ENCODE measurements at places on chromosomes 2 and 18.

GRCh38 chr18:52313213-52313612 is 26.8 kb upstream of the DCC start:
- DNase-seq: no peak

- DNase-seq: no peak
These were observed 44.9 kb downstream of the RBBP8 start for GRCh38 chr18:22977847-22978701.

DNA sequence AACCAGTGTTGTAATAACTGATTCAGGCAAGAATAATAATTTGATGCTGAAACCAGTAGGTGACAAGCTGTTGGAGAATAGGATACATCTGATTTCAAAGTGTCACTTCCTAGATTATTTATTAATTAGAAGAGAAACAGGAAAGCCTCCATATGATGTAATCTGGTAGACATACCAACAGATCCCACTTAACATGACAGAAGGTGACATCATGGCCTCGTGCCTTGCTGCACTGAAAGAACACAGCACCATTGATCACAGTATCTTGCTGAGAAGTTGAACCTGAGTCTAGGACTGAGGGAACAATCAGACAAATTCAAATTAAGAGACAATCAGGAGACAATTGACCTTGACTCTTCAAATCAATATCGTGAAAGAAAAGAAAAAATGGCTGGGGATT is 131.6 kb upstream of the DLGAP1 start:
- DNase-seq: no peak

GRCh38 chr2:893311-893710 is 57.3 kb upstream of the SNTG2 start:
- no peak for DNase-seq

DNA sequence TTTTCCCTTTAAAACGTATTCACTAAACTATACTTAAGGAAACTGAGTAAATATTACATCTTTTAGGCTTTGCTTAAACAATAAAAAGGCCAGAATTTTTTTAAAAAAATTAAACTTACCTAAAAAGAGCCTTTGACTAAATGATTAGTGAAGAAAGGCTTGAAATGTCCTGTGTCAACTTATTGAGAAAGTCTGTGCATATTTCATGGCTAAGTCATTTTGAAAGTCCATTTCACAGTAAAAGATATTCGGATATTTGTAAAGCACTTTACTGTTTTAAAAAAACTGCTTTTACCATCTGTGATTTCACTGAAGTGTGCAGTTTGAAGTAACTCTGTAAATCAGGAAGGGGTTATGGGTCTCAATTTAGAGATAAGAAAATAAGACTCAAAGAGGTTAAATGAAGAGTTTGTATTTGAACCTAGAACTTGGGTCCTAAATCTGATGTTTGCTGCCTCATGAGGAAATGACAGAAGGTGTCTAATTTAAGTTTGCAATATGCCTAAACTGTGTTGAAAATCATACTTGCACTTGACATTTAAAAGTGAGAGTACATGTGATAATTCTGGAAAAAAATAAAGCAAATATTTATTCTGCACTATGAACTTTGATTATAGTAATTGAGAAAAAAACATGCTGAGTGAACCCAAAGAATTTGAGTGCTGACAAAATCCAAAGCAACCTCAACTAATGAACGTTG is 50.5 kb downstream of the RAB27B start:
- no peak for DNase-seq

DNA sequence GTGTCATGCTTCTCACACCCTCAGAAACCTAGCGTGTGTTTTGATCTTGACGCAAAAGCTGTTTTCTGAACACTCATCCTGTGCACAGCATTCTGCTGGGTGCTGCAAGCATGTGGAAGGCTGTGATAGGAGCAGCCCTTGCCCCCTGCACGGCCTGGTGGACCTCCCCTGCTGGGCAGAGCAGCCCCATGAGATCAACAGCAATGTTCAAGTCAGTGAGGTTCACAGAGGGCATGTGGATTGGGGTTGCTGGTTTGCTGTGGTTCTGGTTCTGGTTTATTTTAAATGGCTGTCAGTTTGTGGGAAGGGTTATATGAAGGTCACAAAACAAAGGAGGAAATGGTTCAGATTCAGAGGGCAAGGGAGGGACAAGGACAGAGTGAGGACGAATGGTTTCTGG is 71.3 kb downstream of the SOWAHC start:
- no peak for DNase-seq

GRCh38 chr18:63301434-63301833 is 18.1 kb downstream of the BCL2 start:
- DNase-seq: no peak

- DNase-seq: no peak
These were observed 109.5 kb downstream of the RNF144A start for GRCh38 chr2:7026742-7027141.

DNA sequence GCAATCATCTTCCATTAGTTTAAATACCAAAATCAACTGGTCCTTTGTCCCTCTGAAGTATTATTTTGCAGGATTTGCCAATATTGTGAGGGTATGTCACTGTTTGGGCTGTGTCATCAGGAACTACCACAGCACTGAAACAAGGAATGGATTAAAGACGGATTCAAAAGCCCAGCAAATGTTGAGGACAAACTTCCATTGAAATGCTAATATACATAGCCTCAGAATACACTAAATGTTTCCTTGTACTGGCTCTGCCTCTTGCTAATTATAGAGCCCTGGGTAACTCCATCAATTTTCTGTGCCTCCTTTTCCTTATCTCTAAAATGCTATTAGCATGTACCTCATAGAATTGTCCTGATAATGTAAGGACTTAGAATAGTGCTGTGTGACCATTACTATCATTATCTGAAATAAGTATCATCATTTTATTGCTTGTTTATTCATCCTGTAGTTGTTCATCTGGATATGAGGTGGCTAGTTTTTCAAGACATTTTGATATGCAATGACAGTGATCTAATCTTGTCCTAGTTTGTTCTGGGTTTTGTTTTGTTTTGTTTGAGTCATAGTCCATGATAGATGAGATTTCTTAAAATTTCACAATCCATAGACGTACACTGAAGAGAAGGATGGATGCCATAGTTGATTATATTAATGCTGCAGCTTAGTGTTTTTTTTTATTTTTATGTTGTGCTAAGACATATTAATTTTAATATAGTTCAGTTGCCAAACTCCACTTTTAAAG is 333.4 kb upstream of the KCNH7 start:
- DNase-seq: no peak

- no peak for DNase-seq
These were observed 39.3 kb downstream of the RTN4 start for GRCh38 chr2:55010915-55011314.

DNA sequence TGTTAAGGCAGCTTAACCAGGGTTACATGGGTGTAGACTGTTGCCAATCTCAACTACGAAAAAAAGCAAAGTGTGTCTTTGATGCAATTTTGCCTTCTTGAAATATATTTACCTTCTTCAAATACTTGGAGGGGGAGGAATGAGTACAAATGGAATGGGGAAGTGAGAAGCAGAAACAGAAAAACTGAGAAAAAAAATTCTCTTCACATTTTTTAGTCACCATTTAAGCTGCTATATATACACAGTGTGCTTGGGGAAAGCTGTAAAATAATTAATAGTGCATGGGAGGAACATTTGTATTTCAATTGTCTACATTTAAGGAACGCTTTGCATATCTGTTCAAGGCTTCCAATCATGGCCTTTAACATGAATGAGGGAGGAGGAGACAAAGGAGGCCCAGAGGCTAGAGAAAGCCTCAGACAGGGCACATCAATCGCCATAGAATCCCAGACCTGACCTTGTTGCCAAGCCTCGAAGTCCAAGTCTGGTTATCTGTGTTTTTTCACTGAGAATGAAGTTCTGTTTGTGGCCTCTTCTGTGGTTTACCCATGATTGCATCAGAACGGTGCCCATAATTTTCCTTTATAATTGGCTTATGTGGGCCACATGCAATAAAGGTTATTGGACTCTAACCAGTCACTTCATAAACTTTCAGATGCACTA is 158.6 kb downstream of the PIK3C3 start:
- DNase-seq: no peak

DNA sequence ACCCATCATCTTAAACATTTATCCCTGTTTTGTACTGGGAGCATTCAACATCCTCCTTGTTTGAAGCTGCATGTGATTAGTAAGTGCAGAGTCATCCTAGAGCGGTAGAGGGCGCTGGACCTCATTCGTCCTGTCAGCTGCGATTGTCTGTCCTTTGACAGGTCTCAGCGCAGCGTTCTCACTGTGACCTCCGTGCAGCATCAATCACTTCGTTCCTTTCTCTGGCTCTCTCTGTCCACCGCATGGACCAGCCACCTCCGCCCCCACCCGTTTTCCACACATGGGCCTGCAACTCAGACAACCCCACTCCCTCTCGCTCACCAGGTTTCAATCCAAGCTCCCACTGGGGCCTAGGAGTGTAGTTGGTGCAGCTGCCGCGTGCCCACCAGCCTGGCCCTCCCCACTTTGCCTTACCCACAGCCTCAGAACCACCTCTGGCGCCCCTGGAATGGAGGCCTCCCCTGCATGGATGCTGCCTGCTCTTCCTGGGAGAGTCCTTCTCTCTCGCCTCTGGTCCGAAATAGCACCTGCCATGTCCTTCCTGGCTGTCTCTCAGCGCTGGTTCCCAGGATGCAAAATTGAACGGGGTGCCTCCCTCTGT is 90.5 kb downstream of the NDUFA10 start:
- DNase-seq: peak; percentile 73

- DNase-seq: no peak
These were observed 106.8 kb upstream of the ZFP36L2 start for GRCh38 chr2:43333101-43333655.

GRCh38 chr2:167271932-167272331 is 383.7 kb downstream of the XIRP2 start:
- DNase-seq: no peak

GRCh38 chr2:205556357-205556756 is 125.9 kb upstream of the NRP2 start:
- no peak for DNase-seq

DNA sequence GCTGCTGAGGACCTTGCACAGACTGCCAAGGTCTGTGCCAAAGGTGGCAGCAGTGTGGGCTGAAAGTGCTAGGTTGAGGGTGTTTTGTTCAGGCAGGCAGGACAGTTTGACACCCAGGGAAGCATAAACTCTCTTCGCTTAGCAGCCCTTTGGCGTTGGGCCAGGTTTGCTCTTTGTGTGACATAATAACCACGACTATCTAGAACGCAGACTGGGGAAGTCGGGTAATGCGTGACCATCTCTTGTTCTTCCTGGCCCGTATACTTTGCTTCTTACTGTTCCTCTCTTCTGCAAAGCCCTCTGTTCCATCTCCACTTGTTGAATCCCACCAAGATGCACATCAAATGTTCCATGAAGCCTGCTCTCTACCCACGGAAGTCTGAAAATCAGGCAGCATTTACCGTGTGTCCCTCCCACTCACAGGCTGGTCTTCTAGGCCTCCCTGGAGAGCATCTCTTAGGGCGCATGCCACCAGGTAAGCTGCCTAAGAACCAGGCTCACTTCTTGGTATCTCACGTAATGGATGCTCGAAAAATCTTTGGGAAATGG is 96.7 kb upstream of the LMAN1 start:
- no peak for DNase-seq

DNA sequence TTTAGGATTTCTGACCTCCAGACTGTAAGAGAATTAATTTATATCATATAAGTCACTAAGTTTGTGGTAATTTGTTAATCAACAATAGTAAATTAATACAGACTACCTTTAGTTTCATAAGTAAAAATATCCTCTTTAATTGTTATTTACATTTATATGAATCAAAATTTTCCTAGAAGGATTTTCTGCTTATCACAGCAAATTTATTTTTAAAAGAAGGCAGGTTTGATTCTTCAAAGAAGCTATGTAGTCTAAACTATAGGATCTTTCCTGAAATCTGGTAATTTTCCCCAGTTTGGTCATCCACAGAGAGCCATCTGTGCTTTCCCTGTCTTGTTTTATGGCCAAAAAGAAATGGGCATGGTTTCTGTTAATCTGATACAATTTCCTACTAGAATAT is 13.1 kb upstream of the VRK2 start:
- DNase-seq: no peak

GRCh38 chr2:10095175-10095574 is 15.0 kb upstream of the CYS1 start:
- no peak for DNase-seq

DNA sequence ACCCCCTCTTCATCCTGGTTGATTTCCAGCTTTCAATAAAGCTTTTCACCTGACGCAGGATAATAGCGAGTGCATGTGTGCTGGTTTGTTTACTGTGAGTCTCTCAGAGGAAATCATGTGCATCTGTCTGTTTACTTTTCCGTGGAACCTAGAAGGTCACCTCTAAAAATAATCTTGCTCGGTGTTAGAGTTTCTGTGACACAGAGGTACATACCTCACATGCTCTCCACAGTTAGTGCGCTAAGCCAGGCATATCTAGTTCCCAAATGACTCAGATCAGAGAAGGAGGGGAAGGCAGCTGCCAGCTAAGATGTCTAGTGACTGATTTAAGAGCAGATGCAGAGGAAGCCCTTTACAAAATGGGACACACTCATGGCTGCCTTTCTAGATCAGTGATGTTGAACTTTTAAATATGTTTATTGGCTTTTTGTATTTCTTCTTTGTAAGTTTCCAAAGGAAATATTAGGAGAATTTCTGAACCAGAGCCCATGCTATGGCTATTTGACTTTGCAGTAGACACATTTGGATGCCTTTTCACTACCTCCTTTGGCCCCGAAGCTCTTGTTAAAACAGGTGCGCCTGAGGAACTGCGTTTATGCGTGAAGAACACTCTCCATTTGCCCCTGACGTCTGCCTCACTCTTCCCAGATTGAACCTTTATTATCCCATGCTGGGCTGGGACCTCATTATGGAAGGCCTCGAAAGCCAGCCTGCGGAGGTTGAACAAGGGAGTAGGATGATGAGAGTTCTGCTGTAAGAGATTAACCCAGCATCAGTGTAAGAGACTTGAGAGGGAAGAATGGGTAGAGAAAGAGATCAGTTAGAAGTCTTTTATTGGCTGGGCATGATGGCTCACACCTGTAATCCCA is 145.6 kb downstream of the FAM161A start:
- DNase-seq: peak; percentile 14

GRCh38 chr2:143907801-143908200 is 612.1 kb downstream of the ZEB2 start:
- no peak for DNase-seq

- no peak for DNase-seq
These were observed 785.0 kb downstream of the CNTNAP5 start for GRCh38 chr2:124810132-124810531.

GRCh38 chr2:226423498-226423960 is 376.1 kb downstream of the IRS1 start:
- DNase-seq: no peak

DNA sequence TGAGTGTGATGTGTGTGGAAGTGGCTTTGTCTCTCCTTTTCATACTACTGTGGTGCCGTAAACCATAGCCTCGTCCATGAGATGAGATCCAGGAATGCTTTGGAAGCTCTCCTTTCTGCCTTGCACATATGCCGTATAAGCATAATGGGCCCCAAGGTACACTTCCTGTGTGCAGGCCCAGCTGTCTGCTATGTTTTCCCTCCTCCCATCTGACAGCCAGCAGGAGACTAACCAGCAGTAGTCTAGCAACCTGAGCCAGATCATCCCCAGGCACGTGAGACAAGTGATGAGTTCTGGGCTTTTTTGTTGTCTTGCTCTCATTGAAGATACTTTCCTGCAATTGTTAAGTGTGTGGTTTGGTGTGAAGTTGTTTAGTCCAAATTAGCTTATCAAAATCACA is 555.5 kb upstream of the LRRTM4 start:
- DNase-seq: no peak

All from NCI-H1694 (cell line).